CD4-positive, alpha-beta T cell treated with Interleukin-17A for 4 hours (primary cell): ENCODE measurements at places on chromosomes 7 and 10.

DNA sequence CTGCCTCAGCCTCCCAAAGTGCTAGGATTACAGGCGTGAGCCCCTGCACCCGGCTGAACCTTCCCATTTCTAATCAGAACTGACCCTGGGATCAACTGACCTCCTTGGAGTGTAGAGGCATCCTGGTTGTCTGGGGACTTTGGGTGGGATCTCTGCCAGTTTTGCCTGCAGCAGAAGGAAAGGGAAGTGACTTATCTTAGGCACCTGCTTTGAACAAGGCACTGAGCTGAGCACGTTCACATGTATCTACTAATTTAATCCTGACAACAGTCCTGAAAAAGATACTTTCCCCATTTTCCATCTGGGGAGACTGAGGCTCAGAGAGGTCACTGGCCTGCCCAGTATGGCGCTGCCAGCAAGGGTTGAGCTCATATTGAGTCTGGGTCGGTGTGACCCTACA lies 153.4 kb downstream of the CUX1 start:
- no peak for DNase-seq

- DNase-seq, result no peak
Observed at GRCh38 chr10:74575191-74575720, 251.1 kb upstream of the KAT6B start.

DNA sequence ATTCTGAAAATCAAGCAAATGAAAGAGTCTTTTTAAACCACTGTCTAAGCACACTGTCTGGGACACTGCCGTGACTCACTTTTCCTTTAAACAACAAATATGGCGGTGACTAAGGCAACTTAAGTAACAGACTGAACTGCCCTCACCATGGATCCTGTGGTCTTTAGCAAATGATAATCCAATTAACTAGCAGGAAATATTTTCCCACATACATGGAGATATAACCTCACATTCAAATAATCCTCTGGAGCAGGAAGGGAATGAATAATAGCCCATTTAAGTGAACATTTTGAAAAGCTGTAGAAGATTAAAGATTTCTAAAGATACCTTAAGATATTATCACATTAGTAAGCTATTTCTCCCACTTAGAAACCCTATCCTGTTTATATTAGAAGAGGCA lies 40.3 kb upstream of the LRRC17 start:
- no peak for DNase-seq

GRCh38 chr7:142500366-142500765 lies 242.5 kb upstream of the PRSS58 start:
- DNase-seq, result peak; percentile 54
